ENCODE measurements at places on chromosomes 7 and 10. TPM values are rescaled to one million over a fixed set of nuclear protein-coding genes. Genes with fewer than 3 reads are reported as not detected.

GRCh38 chr10:49257626-49258349 is 41.2 kb upstream of the C10orf71 start:
- DNase-seq, result no peak

GRCh38 chr7:1100386-1100785 is 12.5 kb downstream of the GPER1 start:
- no peak for DNase-seq

DNA sequence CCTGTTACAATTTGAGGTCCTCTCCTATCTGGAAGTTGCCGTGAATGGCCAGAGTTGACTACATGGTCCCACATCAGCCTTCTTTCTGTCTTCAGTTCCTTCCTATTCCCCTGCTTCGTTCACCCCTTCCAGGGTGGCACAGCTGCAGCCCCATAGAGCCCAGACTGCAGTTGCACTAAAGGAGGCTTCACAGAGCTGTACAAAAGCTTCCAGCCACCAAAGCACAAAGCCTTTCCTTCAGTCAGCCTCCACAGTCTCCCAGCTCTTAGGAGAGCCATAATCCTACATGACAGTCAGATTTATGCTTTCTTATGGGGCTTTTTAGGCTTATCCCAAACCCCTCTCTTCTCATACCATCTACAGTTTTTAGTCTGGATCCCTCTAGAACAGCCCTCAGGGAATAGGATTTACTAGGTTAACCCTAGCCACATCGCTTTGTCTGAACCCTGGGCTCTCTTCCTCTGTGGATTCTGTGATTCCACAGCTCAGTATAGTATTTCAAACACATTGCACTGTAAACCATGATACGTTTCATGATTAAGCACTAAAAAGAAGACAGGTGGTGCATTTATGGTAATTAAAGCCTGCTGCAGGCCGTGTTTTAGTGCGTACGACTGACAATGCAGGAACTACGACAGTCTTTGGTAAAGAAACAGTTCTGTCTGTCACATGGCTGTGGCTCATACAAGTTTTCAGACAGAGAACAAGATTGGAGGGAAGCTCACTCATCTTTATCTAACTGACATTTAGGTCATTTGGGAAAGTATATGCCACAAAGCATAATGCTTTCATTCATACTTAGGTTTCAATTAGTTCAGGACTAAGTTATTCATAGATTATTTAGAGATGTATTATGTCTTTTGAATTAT is 208.3 kb upstream of the KMT2E start:
- DNase-seq, result no peak

DNA sequence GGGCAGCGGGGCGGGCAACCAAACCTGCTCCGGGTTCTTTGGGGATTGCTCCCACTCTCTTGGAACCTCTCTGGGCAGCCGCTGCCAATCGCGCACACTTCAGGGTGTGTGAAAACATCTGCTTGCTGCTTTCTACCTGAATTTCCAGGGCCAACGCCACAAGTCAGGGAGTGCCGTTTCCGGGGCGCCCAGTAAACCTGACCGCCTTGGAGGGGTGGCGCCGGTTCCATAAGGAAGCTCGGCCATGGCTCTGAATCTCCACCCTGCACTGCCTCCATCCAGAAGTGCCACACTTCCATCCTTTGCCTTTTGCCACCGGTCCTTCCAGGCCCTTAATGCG is 679 bp upstream of the AFAP1L2 start:
- no peak for DNase-seq

DNA sequence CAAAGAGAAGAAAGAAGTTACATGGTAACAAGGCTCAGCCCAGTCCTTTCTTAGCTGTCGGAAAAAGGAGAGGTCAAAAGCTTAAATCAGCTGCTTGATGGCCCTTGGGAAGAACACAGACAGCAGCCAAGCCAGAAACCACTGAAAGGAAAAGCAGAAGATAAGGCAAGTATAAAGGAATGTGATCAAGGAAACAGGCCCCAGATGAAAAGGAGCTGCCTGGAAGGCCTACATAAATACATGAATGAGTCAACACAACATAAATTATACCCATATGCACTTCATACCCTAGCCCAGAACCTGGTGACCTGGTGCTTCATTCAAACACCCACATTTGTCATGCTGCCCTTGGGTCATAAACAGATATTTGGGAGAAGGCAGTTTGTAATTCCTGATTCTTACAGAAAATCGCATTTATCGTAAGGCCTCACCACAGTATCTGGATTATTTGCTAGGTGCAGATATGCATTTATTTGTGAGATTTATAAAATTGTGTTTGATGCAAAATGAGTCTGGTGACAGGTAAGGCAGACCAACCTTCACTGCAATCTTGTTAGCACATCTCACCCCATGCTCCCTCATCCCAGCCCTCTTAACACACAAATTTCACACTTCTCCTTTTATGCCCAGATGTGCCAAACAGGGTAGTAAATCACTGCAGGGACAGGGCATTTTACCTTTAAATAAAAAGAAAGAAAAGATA is 94.9 kb upstream of the KCNIP2 start:
- peak; percentile 57 for DNase-seq

GRCh38 chr10:5814110-5815107 is 1.2 kb upstream of the GDI2 start:
- no peak for DNase-seq

DNA sequence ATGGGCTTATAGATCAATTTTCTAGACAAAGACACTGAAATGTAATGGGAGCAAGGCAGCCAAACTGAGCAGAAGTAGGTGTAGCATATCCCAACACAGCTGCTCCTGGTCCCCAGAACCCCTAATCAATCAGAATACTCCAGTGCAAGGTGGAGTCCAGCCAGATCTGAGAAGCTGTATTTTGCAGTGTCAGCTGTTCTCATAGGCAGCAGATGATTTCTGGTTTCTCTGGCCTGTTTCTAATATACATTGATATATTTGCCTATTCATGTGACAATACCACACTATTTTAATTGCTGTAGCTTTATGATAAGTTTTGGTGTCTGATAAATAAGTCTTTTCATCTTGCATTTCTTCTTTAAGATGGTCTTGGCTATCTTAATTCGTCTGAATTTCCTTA is 117.4 kb upstream of the STARD3NL start:
- DNase-seq, result no peak

- DNase-seq, result no peak
Observed at GRCh38 chr7:50815138-50815537, 32.4 kb upstream of the GRB10 start.

GRCh38 chr10:69972981-69973397 is 79.7 kb upstream of the MACROH2A2 start:
- no peak for DNase-seq

DNA sequence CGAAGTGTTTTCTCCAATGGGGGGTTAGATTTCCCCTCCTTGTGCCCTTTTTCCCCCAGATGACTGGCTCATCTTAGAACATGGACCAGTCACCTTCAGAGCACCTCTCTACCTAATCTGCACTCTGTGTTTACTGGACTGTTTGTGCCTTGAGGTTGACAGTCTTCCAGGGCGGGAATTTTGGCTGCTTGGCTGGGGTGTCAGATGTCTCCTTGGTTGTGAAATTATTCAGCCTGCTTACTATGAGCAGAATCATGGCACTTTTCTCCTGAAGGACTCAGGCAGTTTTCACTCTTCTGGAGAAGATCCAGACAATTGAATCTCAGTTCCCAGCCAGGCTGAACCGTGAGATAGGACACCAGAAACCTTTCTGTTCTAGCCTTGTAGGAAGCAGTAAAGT is 60.3 kb upstream of the NFKB2 start:
- DNase-seq, result no peak

DNA sequence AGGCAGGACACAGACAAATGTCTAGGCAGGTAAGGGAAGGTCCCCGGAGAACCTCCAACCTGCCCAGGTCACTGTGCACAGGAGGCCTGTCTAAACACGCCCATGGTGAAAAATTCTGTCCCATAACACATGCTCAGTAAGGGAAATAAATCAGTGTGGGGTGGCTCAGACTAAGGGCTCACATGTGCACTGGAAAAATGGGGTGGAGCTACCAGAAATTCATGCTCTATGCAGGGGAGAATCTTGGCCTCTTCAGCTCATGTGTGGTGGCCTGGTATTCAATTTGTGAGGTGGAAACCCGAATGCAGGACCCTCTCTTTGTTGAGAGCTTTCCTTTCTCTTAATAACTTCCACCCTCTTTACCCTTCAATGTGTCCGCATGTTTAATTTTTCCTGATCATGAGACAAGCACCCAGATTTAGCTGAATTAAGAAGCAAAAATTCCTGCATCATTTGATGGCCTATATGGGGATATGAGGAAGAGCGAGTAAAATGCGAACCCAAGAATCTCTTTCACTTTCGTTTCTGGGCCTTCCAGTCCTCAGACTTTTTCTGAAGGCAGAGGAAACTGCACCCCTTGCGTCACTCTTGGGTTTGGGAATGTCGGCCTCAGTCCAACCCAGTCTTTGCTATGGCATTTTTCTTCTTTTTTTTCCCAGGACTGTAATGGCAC is 163.2 kb downstream of the DGKB start:
- no peak for DNase-seq

DNA sequence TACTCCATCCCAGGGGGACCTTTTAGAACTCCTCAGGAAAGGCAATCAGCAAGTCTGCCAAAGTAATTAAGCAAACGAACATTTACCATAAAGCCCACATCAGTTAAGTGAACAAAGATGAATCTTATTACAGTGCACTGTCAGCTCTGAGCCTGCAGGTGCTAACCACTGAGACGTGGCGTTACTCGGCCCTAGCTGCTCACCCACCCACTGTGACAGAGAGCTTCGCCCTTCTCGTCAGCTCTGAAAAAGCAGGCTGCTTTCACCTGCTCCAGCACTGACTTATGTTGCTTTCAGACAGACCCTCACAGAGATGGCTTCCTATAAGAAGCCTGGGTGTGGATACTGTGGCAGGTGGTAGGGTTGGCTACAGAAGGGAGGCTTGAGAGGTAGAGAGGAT is 57.7 kb upstream of the KCNIP2 start:
- DNase-seq, result no peak

GRCh38 chr7:155775691-155776090 is 36.6 kb downstream of the SHH start:
- no peak for DNase-seq

DNA sequence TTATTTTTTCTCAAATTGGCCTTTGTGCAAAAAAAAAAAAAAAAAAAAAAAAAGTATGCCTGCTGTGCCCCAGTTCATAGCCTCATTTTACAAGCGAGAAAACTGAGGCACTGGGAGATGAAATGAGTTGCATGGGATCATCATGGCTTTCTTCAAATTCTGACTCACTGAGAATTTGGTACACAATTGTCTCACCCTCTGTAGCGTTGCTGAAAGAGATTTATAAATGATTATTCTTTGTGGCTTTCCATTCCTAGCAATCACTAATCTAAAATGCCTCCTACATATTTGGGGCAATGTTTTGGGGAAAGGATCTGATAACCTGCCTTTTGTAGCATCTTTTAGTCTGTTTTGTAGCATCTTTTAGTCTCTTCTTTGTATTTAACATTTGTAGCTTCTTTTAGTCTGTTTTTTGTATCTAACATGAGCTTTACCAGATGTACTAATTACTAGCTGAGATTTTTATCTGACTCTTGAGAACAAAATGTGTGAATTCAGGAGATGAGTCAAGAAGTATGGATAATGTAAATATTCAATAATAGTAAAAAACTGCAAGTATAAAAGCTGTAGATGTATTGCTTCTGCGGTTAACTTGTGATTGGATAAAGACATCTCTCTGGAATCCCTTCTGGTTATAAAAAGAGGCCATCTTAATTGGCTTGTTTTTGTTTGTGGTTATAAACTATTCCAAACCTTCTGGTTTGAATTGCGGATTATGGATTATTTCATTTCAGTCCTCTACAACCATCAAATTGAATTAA is 161.4 kb downstream of the ARID5B start:
- DNase-seq, result no peak

DNA sequence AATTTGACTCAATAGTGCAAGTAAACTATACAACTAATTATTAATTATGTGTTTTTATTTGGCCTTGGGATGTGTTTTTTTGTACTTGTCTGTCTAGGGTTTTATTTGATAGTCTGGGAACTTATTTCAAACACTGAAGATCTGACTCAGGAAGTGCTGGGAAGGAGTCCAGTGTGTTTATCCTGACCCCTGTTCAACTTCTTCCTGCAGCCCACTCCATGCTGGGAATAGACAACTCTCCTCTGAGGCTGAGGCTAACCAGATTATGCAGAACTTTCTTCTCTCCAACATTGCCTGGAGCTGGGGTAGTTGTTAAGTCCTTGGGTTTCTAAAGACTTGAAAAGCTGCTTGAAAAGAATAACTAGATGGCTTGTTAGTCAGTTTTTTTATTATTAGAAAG is 6.9 kb downstream of the CISD1 start:
- no peak for DNase-seq

- no peak for DNase-seq
Observed at GRCh38 chr10:124911124-124912067, 30.5 kb upstream of the ZRANB1 start.

DNA sequence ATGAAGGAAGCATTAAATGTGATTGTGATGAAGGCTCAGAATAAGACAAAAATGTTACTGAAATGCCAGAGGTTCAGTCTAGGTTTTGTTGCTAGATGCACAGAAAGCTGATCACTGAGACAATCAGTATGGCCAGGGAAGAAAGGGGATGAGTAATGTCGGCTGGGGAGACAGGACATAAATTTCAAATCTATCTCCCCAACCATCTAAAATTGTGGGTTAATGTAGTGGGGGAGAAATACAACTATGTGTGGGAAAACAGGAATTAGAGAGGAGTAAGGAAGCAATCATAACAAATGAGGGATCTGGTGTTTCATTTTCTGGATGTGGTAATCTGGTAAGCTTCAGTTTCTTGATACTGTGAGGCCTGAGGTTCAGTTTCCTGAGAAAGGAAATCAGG is 1111.0 kb downstream of the XPNPEP1 start:
- DNase-seq, result no peak

GRCh38 chr7:157819455-157819807 is 482.6 kb downstream of the DNAJB6 start:
- DNase-seq, result no peak

- no peak for DNase-seq
Observed at GRCh38 chr10:93071674-93072224, 1.9 kb upstream of the CYP26A1 start.

GRCh38 chr10:133173860-133174640 is 14.0 kb downstream of the KNDC1 start:
- no peak for DNase-seq

- no peak for DNase-seq
Observed at GRCh38 chr10:1486841-1487687, 250.3 kb downstream of the ADARB2 start.

MACC1 gene
- 6.9 TPM for polyA plus RNA-seq

PIP gene
- polyA plus RNA-seq, result not detected

LIPK gene
- polyA plus RNA-seq, result not detected

NUTM2A gene
- 4.8 TPM for polyA plus RNA-seq

SFTPA1 gene
- polyA plus RNA-seq, result not detected

BMS1 gene
- 26.3 TPM for polyA plus RNA-seq
